ENCODE measurements at places on chromosomes 6 and 20. TPM values are rescaled to one million over a fixed set of nuclear protein-coding genes. Genes with fewer than 3 reads are reported as not detected.

DNA sequence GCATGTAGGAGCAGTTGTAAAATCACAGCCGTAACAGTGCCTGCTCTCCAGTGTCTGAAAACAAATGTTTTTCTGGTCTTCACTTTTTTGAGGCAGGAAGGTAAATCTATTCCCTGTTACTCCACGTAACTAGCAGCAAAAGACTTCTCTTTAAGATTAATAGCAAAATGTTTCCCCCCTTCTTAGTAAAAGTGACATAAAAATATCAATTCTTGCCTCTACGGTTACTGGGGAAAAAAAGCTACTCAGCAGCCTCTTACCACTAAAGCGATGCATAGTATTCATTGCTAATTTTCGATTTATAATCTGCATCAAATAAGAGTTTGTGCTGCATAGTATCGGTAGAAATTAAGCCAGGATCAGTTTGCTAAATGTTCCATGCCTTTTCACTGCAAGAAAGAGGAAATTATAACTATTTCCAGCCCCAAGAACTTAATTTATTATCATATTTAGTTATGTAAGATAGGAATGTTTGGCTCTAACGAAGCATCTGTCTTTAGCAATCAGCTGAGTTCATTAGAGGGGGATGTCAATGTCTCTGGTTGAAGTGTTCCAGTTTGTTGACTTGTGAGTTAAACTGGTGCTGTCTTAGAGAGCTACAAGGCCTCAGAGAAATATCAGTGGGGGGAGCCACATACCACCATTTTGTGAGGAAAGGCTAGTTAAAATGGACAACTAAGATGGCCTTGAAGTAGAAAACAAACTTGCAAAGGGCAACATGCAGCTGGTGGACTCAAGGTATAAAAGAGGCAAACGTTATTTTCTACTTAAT lies 617 bp upstream of the TSPYL1 start:
- peak overlapping the region; percentile 87 for H3K4me3 ChIP-seq
- H3K36me3 ChIP-seq = peaks cover 5% of the 10 kb centered on the region
- peaks cover 46% of the 10 kb centered on the region for H3K4me1 ChIP-seq
- no peaks in the 10 kb centered on the region for H3K27me3 ChIP-seq
- peak overlapping the region; percentile 99 for H3K27ac ChIP-seq
- no peak for DNase-seq

DNA sequence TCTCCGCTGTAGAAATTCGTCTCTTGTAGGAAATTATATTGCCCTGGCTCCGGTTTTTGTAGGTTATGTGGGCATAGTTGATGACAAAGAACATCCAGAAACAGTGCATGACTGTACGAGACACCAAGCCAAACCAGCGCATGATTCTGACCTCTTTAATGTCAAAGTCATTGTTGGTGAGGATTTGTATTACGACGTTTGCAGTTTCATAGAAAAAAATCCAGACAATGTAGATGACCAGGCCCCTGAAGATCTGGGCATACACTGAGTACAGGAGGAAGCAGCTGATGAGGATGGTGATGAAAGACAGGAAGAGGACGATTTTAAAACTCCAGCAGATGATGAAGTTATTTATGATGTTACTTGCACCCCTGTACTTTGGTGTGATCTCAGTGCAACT lies 39.1 kb upstream of the TBC1D22B start:
- H3K36me3 ChIP-seq = no peaks in the 10 kb centered on the region
- H3K4me3 ChIP-seq = no peak overlapping the region
- peaks cover 12% of the 10 kb centered on the region for H3K4me1 ChIP-seq
- H3K27me3 ChIP-seq = no peaks in the 10 kb centered on the region
- no peak overlapping the region for H3K27ac ChIP-seq

The SYTL3 gene
- total RNA-seq = 4.3 TPM

The LY6G6D gene
- total RNA-seq = 6.4 TPM

GRCh38 chr6:117601811-117602150 lies 530 bp downstream of the GOPC start:
- peak overlapping the region; percentile 91 for H3K27ac ChIP-seq
- H3K4me3 ChIP-seq = peak overlapping the region; percentile 78
- H3K27me3 ChIP-seq = no peaks in the 10 kb centered on the region
- H3K4me1 ChIP-seq = peaks cover 34% of the 10 kb centered on the region
- no peak for DNase-seq
- no peaks in the 10 kb centered on the region for H3K36me3 ChIP-seq

DNA sequence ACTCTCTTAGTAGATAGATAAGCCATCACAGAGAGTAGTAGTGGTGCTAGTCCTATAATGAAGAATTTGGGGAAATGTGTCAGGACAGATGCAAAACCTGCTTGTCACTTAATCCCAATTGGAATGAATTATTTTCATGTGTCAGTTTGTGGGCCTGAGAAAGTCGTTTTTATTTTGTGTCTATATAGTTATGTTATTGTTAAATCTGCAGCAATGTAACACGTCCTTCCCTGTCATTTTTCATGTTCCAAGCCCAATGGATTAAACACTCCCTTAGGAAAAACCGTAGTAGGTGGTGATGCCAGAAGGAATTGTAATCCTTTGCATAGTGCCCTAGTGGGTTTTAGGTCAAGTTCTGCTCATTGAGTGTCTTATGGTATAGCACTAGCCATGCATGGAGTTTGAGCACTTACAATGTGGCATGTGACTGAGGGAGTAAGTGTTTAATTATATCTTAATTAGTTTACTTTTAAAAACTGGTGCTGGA lies 105.9 kb upstream of the PRSS16 start:
- H3K27ac ChIP-seq = no peak overlapping the region
- DNase-seq = no peak

The KIF25 gene
- total RNA-seq = 0.54 TPM

- peak; percentile 39 for DNase-seq
- no peaks in the 10 kb centered on the region for H3K27me3 ChIP-seq
- H3K4me3 ChIP-seq = no peak overlapping the region
- peaks cover 68% of the 10 kb centered on the region for H3K36me3 ChIP-seq
- H3K27ac ChIP-seq = peak overlapping the region; percentile 60
- peaks cover 42% of the 10 kb centered on the region for H3K4me1 ChIP-seq
Observed at GRCh38 chr20:34530342-34530741, 14.1 kb downstream of the DYNLRB1 start.

DNA sequence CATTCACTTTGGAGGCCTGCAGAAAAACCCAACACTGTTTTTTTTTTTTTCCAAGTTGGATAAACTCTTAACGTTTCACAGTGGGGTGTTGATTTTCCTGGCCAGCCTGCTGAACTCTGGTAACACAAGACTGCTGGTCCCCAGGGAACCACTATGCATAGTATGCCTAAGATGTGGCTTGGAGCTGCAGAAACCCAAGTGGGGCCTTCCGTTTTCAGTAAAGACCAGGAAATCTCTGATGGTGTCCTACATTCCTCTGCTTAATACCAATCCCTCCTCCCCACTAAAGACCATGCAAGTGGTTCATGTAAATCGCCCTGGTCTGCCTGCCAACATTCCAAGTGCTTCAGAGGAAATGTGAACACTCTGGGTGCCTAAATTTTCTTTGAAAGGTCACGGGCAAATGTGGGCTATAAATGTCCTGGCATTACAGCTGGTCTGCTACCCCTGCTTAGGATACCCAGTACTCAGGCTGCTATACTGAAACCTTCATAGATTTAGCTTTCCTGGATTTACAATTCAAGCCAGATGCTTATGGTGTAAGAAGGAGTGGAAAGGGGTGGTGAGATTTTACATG lies 615.4 kb downstream of the MAFB start:
- H3K27me3 ChIP-seq = no peaks in the 10 kb centered on the region
- DNase-seq = no peak
- H3K4me3 ChIP-seq = no peak overlapping the region
- H3K36me3 ChIP-seq = no peaks in the 10 kb centered on the region
- H3K4me1 ChIP-seq = no peaks in the 10 kb centered on the region

- DNase-seq = no peak
- no peak overlapping the region for H3K27ac ChIP-seq
- no peaks in the 10 kb centered on the region for H3K27me3 ChIP-seq
- H3K4me1 ChIP-seq = no peaks in the 10 kb centered on the region
- no peak overlapping the region for H3K4me3 ChIP-seq
Observed at GRCh38 chr20:40010483-40010882, 678.6 kb downstream of the MAFB start.

DNA sequence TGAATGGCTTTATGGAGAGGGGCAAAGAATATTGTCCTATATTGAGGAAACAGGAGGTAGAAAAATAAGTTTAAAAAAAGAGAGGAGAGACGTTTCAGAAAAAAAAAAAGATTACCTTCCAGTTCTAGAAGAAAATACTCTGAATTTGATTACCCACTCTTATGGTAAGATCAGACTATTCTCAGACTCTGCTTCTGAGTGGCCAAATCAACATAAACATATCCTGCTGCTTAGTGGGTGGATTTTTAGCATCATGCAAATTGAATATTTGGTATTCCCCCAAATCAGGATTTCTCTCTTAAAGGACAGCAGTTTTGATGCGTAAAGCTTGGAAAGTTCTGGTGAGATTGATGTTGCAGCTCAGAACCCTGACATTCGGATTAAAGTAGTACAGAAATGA lies 946.6 kb downstream of the TFAP2A start:
- H3K27me3 ChIP-seq = no peaks in the 10 kb centered on the region
- H3K36me3 ChIP-seq = no peaks in the 10 kb centered on the region
- H3K4me1 ChIP-seq = no peaks in the 10 kb centered on the region
- no peak overlapping the region for H3K27ac ChIP-seq
- no peak for DNase-seq
- H3K4me3 ChIP-seq = no peak overlapping the region

DNA sequence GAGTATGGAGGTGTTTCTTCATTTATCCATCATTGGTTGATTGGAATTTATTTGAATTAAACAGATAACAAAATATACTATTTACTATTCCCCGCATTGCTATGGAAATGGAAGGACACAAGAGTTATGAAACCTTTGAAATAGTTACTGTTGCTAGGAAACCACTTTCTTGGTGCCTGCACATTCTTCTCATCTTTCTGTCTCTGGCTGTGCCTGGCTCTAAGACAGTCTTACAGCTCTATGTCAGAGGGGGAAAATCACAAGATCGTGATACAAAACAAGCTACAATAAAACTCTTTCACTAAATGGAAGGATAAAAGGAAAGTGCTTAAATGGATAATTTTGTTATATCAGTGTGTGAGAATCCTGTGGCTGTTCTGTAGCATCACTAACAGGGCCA lies 453.0 kb downstream of the LMBRD1 start:
- no peak for DNase-seq
- H3K36me3 ChIP-seq = no peaks in the 10 kb centered on the region
- no peaks in the 10 kb centered on the region for H3K27me3 ChIP-seq
- peaks cover 6% of the 10 kb centered on the region for H3K4me1 ChIP-seq
- H3K27ac ChIP-seq = no peak overlapping the region
- H3K4me3 ChIP-seq = no peak overlapping the region

DNA sequence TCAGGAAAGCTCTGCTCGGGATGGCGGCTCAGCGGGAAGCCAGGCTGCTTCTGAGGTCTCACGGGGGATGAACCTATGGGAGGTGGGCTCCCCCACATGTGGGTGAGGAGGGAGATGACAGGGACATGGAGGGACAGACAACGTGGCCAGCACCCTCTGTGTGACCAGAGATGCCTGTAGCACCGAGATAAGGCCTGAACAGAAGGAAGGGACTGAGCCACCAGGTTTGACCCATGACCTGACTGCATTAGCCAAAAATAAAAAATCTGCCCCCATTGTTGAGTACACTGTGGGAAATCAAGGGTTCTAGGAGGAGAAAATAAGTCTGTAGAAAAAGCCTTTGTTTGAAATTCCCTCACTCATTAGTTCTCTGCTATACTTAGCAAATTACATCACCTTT lies 105.7 kb downstream of the RNASET2 start:
- H3K4me3 ChIP-seq = no peak overlapping the region
- no peak overlapping the region for H3K27ac ChIP-seq
- H3K4me1 ChIP-seq = peaks cover 9% of the 10 kb centered on the region
- no peaks in the 10 kb centered on the region for H3K36me3 ChIP-seq

The ISM1 gene
- total RNA-seq = 1.4 TPM

GRCh38 chr20:24863356-24863755 lies 85.7 kb upstream of the CST7 start:
- no peaks in the 10 kb centered on the region for H3K27me3 ChIP-seq
- no peaks in the 10 kb centered on the region for H3K36me3 ChIP-seq
- no peaks in the 10 kb centered on the region for H3K4me1 ChIP-seq
- no peak for DNase-seq

The ITPR3 gene
- 7.7 TPM for total RNA-seq

DNA sequence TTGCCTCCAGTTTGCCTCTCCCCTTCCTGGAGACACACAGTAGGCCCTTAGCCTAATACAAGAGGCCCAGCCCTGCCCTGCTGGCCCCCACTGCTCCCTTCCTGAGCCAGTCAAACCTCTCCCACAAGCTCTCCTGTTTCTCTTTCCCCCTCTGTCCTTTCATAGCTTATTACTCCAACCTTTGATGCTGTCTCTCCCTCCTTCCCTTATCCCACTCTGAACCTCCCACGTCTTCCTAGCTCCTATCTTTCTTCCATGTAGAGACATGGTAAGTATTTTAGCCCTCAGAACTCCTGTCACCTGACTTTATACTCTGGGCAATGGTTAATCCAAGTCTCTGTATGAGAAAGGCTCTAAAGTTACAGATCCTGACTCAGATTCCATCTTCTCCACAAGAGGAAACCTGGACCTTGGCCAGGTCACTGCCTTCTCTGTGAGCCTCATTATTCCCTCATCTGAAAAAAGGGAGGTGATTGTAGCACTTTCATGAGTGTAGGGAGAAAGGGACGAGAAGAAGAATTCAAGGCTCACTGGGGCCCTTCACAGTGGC lies 6.7 kb downstream of the TGIF2 start:
- no peak for DNase-seq
- H3K4me3 ChIP-seq = no peak overlapping the region
- no peaks in the 10 kb centered on the region for H3K27me3 ChIP-seq
- H3K36me3 ChIP-seq = peaks cover 29% of the 10 kb centered on the region
- H3K27ac ChIP-seq = no peak overlapping the region
- H3K4me1 ChIP-seq = peaks cover 18% of the 10 kb centered on the region

GRCh38 chr20:36394340-36394965 lies 88.3 kb downstream of the DLGAP4 start:
- H3K4me3 ChIP-seq = no peak overlapping the region
- H3K27me3 ChIP-seq = no peaks in the 10 kb centered on the region
- no peaks in the 10 kb centered on the region for H3K4me1 ChIP-seq
- H3K27ac ChIP-seq = no peak overlapping the region

Data from sigmoid colon (tissue), 7 donors.